Stomach (tissue), 19 donors: ENCODE measurements at places on chromosomes 16 and 17. TPM values are rescaled to one million over a fixed set of nuclear protein-coding genes. Genes with fewer than 3 reads are reported as not detected.

DNA sequence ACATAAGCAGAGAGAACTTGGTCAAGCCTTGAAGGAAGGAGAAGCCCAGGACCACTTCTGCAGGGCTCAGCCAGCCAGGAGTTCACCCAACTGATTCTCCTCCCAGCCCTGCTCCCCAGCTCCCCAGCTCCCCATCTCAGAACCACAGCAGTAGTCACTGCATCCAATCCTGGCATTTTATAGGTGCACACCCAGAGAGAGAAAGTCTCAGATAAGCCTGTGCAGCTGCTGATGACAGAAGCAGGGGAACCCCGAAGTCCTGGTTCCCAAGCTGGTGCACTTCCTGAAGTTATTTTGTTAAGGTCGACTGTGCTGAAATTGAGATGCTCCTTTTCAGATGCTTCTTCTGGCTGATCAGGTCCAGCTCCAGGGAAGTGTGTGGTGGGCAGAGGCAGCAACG, 6.6 kb downstream of the RNF112 start:
- no peak for DNase-seq
- H3K36me3 ChIP-seq: no peaks in the 10 kb centered on the region
- peaks cover 4% of the 10 kb centered on the region for H3K4me1 ChIP-seq
- H3K27ac ChIP-seq: no peak overlapping the region
- H3K4me3 ChIP-seq: no peak overlapping the region

DNA sequence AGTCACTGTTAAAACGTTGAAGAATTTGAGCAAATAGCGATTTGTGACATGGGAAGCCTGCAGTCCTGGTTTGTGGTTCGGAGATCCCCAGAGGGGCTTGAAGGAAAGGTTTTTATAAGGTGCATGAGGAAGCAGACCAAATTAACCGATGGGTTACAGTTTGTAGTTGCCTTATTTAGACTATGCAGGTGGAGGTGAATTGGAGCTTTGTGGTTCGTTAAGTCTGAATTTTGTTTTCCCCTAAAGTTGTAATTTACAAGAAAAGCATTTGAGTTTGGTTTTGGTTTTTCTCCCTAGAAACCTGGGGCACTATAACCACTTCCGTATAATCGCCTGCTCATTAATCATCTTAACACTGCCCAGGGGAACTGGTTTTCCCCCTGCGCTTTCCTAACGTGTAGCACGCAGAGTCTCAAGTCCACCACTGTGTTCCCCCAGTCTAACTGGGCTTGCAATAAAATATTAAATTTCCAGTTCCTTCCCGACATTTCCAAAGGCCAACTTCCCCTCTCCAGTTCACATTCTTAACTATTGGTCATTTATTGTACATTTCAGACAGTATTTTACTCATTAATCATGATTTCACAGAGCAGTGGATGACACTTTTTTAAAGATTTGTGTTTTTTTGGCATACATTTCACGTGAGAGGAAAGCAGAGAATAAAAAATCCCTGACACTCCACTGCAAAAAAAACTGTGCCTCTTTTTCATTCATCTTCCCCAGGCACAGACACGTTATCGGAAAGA, 932 bp downstream of the ZNF267 start:
- no peaks in the 10 kb centered on the region for H3K27me3 ChIP-seq
- peak overlapping the region; percentile 87 for H3K27ac ChIP-seq
- peak overlapping the region; percentile 85 for H3K4me3 ChIP-seq
- no peak for DNase-seq

- no peaks in the 10 kb centered on the region for H3K4me1 ChIP-seq
- peaks cover 73% of the 10 kb centered on the region for H3K36me3 ChIP-seq
- H3K4me3 ChIP-seq: no peak overlapping the region
- DNase-seq: no peak
These were observed 30.0 kb downstream of the SF3B3 start for GRCh38 chr16:70553645-70554044.

The OR1F1 gene
- not detected for total RNA-seq

DNA sequence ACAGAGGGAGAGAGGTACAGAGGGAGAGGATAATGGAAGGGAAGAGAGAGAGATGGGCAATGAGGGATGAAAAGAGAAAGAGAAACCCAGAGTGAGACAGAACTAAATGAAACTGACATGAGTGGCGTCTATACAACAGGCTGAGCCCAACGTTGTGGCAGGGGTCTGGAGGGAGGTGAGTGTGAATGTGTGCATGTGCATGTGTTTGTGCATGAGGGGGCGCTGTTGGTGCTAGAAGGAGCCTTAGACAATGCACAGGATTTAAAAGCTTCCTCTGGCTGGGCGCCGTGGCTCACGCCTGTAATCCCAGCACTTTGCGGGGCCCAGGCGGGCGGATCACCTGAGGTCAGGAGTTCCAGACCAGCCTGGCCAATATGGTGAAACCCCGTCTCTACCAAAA, 454.8 kb upstream of the CDH11 start:
- no peaks in the 10 kb centered on the region for H3K4me1 ChIP-seq
- no peaks in the 10 kb centered on the region for H3K27me3 ChIP-seq
- H3K27ac ChIP-seq: no peak overlapping the region
- H3K36me3 ChIP-seq: no peaks in the 10 kb centered on the region
- no peak overlapping the region for H3K4me3 ChIP-seq

The DHRS11 gene
- total RNA-seq: 8.9 TPM

- no peak for DNase-seq
These were observed 1.4 kb upstream of the MILR1 start for GRCh38 chr17:64447526-64447925.

The TMIGD1 gene
- total RNA-seq: not detected

The PMP22 gene
- 71.4 TPM for total RNA-seq

DNA sequence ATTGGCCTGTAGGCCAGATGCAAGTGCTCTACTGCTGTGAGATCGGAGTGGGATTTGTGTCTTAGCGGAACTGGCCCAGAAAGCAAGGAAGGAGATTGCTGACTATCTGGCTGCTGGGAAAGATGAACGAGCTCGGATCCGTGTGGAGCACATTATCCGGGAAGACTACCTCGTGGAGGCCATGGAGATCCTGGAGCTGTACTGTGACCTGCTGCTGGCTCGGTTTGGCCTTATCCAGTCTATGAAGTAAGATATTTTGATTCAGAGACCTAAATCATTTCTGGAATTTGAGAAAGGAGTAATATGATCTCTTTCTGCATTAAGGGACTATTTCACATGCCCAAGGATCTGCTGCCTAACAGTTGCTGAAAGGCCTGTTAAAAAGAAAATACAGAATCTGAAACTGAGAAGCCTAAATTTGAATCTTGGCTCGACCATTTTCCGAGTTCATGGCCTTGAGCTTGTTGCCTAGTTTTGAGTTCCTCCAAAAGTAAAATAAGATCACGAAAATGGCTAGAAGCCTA, 21.1 kb downstream of the IST1 start:
- H3K4me3 ChIP-seq: no peak overlapping the region
- no peaks in the 10 kb centered on the region for H3K27me3 ChIP-seq
- peaks cover 81% of the 10 kb centered on the region for H3K4me1 ChIP-seq
- peaks cover 73% of the 10 kb centered on the region for H3K36me3 ChIP-seq
- no peak overlapping the region for H3K27ac ChIP-seq
- no peak for DNase-seq

- peaks cover 56% of the 10 kb centered on the region for H3K36me3 ChIP-seq
- no peak for DNase-seq
- peak overlapping the region; percentile 50 for H3K27ac ChIP-seq
These were observed 29.3 kb downstream of the HIC1 start for GRCh38 chr17:2084036-2084765.

- H3K27me3 ChIP-seq: no peaks in the 10 kb centered on the region
- H3K4me3 ChIP-seq: no peak overlapping the region
- H3K27ac ChIP-seq: no peak overlapping the region
- peaks cover 34% of the 10 kb centered on the region for H3K4me1 ChIP-seq
- H3K36me3 ChIP-seq: no peaks in the 10 kb centered on the region
These were observed 1.7 kb upstream of the MYL4 start for GRCh38 chr17:47207143-47208067.

DNA sequence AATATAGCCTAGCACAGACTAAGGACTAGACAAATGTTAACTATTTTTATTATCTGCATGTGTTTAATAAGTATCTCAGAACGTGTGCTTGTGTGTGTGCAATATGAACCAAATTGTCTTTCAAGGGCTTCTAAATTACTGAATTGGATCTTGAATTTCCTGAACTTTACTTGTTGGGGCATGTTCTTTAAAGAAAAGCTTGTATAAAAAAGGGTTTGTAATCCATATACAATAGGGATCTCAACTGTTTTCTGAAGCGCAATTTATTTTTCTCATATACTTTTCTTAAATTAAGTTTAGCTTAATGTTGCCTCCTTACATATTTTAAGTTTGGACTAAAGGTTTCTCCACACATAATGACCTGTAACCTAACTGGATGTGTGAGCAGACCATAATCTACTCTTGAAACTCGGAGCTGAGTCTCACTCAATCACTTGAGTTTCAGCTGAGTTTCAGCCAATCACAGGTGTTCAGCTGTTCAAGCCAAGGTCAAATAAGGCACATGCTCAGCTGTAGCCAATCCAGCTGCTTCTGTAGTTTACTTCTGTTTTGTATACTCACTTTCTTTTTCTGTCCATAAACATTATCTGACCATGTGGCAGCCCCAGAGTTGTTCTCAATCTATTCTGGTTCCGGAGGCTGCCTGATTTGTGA, 72.3 kb downstream of the CDK5R1 start:
- H3K4me3 ChIP-seq: no peak overlapping the region
- no peaks in the 10 kb centered on the region for H3K36me3 ChIP-seq
- no peak for DNase-seq
- no peaks in the 10 kb centered on the region for H3K27me3 ChIP-seq
